ENCODE measurements at places on chromosomes 12 and 14. TPM values are rescaled to one million over a fixed set of nuclear protein-coding genes. Genes with fewer than 3 reads are reported as not detected.

GRCh38 chr12:126538888-126539287 is 1473.7 kb downstream of the AACS start:
- no peak for DNase-seq

DNA sequence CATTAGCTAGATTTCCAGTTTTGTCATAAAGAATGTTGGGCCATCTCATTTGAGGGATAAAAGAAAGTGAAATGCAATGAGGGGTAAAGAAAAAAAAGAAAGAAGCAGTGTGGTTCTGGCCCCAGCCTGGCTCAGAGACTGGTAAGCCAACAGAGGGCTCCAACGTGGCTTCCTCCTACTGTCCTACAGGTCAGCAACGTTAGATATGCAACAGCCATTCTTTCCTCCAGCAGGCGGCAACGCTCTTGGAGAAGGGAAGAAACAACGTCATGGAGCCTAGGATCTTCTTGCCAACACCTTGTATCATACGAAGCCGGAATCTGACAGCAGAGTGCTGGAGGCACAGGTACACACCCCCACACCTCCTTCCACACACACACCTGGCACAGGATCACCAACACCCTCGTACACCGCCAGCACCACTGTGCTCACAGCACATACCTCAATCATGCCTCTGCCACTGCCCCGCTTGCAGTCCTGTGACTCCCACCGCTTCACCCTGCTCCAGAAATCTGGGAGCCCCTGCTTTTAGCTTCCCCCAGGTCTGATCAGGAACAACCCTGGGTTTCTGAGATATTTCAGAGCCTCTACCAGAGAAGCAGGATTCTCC is 102.8 kb downstream of the RPAP3 start:
- DNase-seq, result no peak

DNA sequence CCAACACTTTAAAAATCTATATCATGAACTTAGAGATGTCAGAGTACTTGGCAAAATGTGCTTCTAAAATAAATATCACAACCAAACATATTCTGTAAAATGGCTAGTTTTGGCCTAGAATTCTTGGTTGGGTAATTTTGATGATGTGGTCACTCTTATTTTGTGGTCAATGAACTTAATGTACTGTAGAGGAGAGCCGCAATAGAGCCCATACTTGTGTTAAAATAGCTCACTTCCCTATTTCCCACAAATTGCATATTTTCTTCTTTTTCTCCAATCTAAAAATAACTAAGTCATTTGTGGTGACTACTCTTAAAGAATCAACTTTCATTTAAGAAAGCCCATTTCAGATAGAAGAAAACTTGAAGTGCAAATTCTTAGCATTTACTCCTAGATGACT is 619.4 kb downstream of the CCER1 start:
- no peak for DNase-seq

- no peak for DNase-seq
Observed at GRCh38 chr12:118398524-118398923, 22.2 kb downstream of the SUDS3 start.

DNA sequence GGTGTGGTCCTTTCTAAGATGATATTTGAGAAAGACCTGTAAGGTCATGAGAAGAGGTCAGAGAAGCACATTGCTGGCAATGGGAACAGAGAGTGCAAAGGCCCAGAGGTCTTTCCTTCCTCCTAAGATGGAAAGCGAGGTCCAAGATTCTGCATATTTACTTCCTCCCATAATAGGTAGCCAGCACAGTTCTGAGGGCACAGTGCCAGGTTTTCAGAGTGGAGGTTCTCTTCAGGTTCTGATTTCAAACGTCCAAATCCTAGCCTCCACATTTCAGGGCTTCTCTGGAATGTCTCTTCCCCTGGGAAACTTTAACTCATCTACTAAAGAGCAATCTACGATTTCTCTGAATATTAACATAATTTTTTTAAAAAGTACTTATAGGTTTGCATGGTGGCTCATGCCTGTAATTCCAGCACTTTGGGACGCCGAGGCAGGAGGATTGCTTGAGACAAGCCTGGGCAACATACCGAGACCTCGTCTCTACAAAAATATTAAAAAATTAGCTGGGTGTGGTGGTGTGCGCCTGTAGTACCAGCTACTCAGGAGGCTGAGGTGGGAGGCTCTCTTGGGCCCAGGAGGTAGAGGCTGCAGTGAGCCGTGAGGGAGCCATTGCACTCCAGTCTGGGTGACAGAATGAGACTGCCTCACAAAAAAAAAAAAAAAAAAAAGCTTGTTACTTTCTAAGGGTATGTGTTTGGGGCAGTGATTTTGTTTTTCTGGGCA is 526 bp upstream of the MRPL42 start:
- no peak for DNase-seq

DNA sequence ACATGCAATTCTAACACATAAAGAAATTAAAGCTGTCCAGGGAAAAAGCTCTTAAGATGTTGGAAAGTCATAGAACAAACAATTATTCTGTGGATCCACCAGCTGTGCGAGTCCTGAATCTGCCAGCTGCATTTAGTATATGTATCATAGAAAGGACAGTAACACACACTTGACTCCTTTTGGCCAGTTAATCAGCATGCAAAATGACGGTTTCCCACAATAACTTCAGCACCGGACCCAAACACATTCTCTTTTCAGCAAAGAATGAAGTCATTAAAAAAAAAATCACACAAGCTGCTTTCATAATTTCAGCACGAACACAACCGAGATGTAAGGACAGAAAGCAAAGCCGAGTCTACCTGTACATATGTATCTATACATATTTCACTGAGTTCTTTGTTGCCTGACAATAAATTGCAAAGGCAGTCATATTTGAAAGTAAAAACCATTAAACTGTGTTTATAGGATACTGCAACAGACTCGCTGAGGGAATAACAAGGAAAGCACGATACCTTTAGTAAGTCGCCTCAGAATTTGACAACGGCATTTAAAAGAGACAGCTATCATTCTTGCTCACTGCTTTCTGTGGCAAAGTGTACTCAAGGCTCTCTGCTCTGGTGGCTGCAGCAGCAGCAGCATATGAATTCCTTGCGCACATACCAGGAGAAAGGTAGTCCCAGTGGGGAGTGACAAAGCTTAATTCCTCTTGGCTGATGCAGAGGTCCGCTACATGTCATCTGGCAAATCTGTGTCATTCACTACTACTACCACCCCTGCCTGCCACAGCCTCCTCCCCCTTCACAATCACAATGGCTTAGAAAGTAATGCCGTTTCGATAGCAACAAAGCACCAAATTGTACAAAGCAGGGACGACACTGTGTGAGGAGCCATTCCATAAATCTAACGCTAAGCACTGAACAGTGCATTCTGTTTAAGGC is at the start of gene GRIP1:
TSS of gene GRIP1 (minus strand) at position 739 of the 938 bp plus-strand sequence. CDS start at position 567, 172 bp downstream.
- no peak for DNase-seq

- DNase-seq, result no peak
Observed at GRCh38 chr12:21608196-21608595, 3.5 kb upstream of the GYS2 start.

DNA sequence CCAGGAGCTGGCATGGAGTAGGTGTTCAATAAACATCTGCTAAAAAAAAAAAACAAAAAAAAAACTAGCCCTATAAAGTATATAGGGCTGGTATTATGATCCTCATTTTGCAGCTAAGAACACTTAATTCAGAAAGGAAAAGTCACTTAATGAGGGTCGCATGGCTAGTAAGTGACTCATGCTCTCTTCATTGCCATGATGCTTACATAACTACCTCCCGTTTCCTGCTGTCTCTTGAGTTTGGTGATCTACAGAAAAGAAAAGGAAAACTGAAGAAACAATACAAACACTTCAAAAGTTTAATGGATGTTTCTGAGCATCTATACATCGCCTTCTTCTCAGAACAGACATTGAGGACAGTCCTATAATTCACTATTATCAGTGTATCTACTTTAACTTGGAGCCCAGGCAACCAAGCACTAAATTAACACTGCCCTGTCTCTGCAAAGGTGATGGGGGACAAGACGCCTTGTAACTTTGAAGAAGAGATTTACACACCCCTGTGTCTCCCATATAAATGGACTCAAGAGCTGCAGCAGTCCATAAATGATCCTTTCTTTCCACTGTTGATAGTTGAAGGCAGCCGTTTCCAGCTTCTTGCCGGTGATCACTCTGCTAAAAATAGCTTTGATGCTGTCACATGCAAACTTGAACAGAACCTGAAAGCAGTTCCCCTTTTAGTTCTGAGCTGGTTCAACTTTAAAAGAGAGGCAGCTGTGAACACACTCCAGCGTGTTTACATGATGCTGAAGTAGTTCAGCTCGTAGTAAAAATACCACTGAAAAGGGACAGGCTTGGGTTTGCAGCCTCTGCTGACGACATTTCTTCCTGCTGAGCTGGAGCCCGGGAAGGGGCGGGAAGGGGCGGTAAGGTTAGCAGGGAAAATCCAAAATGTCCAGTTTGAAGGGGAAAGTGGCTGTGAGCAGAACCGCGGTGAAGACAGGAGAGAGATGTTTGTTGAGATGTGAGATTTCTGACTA is 113.3 kb downstream of the FOXN3 start:
- peak; percentile 62 for DNase-seq

DNA sequence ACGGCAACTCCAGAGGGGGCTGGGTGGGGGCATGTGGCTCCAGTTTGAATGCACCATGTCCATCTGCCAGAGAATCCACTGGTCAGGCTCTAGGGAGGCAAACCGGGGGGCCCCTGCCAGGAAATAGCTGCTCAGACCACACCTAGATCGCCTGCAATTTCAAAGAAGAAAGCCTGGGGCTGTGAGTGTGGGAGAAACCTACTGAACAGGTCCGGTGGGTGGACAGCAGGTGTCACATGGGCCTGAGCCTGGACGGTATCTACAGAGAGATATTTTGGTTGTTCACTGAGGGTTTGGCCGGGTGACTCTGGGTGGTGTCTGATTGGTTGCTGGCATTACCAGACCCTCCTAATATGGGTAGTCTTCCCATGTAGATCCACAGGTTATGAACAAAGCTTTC is 32.0 kb downstream of the DAO start:
- no peak for DNase-seq

DNA sequence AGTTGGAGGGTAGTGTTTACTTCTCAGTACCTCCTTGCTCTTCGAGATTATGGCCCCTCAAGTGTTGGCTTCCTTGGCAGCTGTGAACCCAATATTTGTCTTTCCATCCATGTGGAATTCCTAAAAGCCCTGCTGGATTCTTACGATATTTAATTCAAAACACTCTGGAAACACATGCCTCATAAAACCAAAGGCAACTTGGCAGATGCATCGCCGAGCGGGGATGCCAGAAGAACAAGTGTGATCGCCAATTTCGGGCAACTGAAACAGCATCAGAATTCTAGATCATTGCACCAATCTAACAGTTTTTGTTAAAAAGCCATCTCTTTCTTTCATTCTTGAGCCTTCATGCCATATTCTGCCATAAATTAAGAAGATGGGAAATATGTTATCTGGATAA is 934.4 kb downstream of the AACS start:
- DNase-seq, result no peak

- DNase-seq, result no peak
Observed at GRCh38 chr12:123572391-123572790, 12.0 kb upstream of the TMED2 start.

- DNase-seq, result no peak
Observed at GRCh38 chr14:95250140-95250769, 69.5 kb downstream of the CLMN start.

DNA sequence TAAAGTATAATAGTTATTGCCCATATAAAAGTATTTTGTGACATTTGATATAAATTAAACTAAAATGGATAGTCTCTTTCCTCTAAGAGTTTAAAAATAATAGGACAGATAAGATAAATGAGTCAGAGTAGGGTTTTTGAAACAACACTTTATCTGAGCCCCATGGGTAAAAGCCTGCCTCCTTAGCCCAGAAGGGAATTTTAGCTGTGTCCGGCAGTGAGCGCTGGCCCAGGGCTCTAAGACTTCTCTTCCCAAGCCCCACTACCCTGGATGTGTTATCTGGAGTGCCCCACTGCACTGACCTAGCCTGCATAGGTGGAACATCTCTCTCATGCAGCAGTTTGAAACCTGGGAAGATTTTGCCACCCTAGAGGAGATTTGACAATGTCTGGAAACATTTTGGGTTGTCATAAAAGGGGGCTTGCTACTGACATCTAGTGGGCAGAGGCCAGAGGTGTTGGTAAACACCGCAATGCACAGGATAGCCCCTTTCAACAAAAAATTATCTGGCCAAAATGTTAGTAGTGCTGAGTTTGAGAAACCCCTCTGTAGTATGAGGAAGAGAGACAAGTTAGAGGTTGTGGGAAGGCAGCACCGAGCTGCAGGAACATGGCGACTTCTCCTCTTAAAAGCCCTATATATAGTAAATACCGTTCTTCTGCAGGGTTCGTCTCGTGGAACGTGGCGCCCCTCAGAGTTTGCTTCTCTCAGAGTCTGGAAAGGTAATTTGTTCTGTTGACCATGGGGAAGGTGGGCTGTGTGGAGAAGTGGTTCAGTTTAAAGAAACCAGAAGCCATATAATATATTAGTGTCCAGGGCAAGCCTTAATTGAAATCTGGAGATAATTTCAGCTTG is 29.3 kb upstream of the ATF1 start:
- no peak for DNase-seq

DNA sequence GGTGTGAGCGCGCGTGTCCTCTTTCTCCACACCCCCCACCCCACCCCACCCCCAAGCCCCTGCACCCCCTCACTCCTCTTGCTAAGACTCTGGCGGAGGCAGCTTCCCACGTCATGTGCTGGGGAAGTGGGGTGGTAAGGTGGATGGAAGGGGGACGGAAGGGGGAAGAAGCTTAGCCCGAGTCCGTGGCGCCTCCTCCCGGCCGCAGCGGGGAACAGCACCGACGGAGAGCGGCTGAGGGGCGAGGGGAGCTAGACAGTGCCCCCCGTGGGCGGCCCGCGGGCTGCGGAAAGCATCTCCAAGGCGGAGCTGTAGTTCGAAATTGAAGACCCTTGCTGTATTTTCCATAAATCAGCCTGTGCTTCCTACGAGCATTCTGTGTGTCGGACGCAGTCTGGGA is 588 bp upstream of the GRIN2B start:
- DNase-seq, result no peak

- DNase-seq, result no peak
Observed at GRCh38 chr12:6338955-6339354, 2.9 kb downstream of the TNFRSF1A start.

GRCh38 chr12:45582986-45583659 is 146.4 kb upstream of the ARID2 start:
- no peak for DNase-seq

DNA sequence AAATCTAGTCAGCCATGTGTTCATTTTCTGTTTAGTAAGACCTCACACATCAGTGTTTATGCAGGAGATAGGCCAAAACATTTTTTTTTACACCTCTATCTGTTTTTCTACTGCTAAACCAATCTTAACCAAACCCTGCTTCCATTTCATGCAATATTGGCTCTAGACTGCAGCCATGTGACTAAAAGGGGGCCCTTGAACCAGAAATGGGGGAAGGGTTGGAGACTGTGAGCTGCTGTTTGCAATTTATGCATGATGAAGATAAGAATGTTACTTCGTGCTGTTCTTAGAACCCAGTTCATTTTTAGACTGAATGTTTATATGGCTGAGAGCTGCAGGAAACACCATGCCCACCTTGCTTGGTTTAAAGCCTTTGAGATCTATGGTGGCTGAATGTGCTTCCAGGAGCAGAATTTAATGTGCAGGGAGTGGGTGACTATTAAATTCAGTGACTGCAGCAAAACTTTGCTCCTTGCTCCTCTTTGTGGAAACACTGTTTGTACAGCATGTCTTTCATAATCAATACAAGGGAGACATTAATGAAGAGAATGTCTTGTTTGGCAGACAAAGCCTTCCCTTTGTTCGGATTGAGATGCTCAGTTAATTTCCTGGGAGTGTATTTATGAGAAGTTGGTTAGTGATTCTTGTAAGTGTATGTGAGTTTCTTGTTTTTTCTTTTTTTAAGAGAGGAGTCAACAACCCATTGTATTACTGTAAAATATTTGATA is 53.6 kb downstream of the CHST11 start:
- no peak for DNase-seq

SLC38A4 gene
- 5.4 TPM for total RNA-seq

TCL1B gene
- not detected for total RNA-seq

NTS gene
- total RNA-seq, result 0.31 TPM

All from left colon (tissue), 2 donors.